ENCODE measurements at places on chromosomes 6 and 20.

- H3K36me3 ChIP-seq: no peaks in the 10 kb centered on the region
- no peak for DNase-seq
- H3K4me3 ChIP-seq: no peak overlapping the region
- no peak overlapping the region for H3K27ac ChIP-seq
- peaks cover 4% of the 10 kb centered on the region for H3K4me1 ChIP-seq
These were observed 104.7 kb upstream of the CEP85L start for GRCh38 chr6:118755941-118756646.

GRCh38 chr6:34673064-34673463 is 23.5 kb downstream of the ILRUN start:
- H3K27me3 ChIP-seq: no peaks in the 10 kb centered on the region
- no peak for DNase-seq
- H3K4me3 ChIP-seq: peak overlapping the region; percentile 82
- peak overlapping the region; percentile 98 for H3K27ac ChIP-seq

DNA sequence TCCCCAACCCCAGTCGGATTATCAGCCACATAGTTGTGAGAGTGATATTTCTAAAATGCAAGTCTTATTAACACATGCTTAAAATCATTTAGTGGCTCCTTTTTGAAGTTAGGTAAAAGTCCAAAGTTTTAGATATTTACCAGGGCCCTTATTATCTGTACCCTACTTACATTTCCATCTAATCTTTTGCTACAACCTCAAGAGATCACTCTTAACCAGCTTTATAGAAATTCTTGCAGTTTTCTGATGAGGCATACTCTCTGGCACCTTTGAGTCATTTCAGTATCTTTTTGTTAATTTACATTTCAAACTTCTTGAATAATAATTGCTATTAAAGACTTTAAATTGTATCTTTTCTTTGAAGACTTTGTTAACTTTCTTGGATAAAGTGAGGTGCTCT is 453.3 kb downstream of the RFPL4B start:
- H3K27ac ChIP-seq: no peak overlapping the region
- no peaks in the 10 kb centered on the region for H3K36me3 ChIP-seq
- H3K27me3 ChIP-seq: no peaks in the 10 kb centered on the region
- no peaks in the 10 kb centered on the region for H3K4me1 ChIP-seq
- no peak for DNase-seq

GRCh38 chr6:11132194-11132888 is 20.8 kb upstream of the ERVFRD-1 start:
- H3K36me3 ChIP-seq: peaks cover 10% of the 10 kb centered on the region
- peaks cover 9% of the 10 kb centered on the region for H3K4me1 ChIP-seq
- no peak overlapping the region for H3K27ac ChIP-seq
- no peaks in the 10 kb centered on the region for H3K27me3 ChIP-seq
- DNase-seq: no peak

- DNase-seq: no peak
- no peak overlapping the region for H3K4me3 ChIP-seq
- H3K27me3 ChIP-seq: peaks cover 31% of the 10 kb centered on the region
- H3K36me3 ChIP-seq: no peaks in the 10 kb centered on the region
- no peaks in the 10 kb centered on the region for H3K4me1 ChIP-seq
These were observed 18.9 kb upstream of the CCM2L start for GRCh38 chr20:31991339-31991705.

DNA sequence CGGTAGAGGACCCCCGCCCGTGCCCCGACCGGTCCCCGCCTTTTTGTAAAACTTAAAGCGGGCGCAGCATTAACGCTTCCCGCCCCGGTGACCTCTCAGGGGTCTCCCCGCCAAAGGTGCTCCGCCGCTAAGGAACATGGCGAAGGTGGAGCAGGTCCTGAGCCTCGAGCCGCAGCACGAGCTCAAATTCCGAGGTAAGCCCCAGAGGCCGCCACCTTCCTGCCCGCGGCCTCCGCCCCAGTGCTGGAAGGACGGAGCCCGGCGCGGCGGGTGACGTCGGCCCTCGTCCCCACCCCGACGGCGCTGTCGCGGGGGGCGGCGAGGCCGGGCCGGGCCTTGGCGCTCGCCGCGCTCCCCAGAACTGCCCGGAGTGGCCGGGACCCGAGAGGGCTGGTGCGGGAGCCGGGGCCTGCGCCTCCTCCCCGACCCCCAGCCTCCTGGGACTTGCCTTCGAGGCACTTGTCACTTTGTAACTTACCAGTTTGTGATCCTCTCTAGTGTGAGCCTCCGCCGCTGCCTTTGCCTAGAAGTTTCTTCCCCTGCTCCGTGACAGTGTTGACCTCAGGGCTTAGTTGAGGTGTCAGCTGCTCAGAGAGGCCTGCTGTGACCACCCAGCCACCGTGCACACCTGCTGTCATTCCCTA is 417 bp downstream of the VAPB start:
- DNase-seq: no peak
- H3K4me3 ChIP-seq: peak overlapping the region; percentile 94
- H3K36me3 ChIP-seq: peaks cover 30% of the 10 kb centered on the region
- H3K4me1 ChIP-seq: peaks cover 37% of the 10 kb centered on the region
- H3K27ac ChIP-seq: peak overlapping the region; percentile 98

DNA sequence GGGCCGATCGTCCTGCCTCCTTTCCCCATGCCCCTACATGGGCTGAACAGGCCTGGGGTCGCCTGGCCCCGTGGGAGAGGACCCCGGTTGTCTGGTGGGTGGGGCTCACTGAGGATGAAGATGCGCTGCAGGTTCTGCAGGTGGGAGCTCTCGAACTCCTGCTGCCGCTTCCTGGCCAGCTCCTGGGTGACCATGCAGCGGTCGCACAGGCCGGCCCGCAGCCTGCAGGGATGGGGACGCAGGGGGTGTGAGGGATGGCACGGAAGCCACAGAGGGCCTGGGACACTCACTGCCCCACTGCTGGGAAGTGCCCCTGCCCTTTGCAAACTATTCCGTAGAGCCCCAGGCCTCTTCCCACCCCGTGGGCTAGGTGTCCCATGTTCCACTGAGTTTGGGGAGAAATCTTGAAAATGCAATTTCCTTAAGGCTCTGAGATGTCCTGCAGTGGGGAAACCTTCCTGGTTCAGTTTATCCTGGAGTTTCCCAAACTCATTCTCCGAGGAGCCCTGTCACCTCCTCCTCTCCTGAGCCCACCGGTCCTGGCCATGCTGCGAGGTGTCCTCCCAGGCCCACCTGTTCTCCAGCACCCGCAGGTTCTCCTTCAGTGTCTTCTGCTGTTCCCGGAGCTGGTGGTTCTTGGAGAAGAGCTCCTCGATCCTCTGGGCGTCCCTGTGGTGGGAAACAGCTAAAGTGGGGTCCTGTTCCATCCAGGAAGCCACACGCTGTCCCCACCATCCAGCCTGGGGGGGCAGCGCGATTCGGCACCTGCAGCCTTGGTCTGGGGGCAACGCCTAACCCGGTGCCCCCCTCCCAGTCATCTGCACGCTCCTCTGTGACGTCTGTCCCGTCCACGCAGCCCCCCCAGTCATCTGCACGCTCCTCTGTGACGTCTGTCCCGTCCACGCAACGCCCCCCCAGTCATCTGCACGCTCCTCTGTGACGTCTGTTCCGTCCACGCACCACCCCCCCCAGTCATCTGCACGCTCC is 9.9 kb upstream of the CABLES2 start:
- H3K4me1 ChIP-seq: no peaks in the 10 kb centered on the region
- no peak for DNase-seq

- H3K27me3 ChIP-seq: no peaks in the 10 kb centered on the region
- H3K4me3 ChIP-seq: no peak overlapping the region
- H3K27ac ChIP-seq: no peak overlapping the region
These were observed 481.2 kb downstream of the HAO1 start for GRCh38 chr20:7459083-7459482.

DNA sequence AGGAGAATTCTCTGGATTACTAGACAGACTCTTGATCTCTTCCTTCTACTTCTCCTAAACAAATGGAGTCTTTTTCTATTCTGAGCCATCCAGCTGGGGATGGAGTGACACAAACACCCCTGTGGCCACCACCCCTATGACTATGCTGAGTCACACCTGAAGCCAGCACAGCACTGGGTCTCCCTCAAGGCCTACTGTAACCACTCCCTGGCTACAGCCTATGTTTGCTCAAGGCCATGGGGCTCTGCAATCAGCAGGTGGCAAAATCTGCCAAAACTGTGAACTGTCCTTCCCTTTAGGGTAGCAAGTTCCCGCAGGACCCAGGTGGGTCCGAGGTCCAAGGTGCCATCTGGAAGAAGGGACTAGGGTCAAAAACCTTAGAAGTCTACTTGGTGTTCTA is 132.3 kb downstream of the TINAG start:
- no peak overlapping the region for H3K4me3 ChIP-seq
- H3K36me3 ChIP-seq: no peaks in the 10 kb centered on the region
- no peaks in the 10 kb centered on the region for H3K27me3 ChIP-seq
- DNase-seq: no peak

DNA sequence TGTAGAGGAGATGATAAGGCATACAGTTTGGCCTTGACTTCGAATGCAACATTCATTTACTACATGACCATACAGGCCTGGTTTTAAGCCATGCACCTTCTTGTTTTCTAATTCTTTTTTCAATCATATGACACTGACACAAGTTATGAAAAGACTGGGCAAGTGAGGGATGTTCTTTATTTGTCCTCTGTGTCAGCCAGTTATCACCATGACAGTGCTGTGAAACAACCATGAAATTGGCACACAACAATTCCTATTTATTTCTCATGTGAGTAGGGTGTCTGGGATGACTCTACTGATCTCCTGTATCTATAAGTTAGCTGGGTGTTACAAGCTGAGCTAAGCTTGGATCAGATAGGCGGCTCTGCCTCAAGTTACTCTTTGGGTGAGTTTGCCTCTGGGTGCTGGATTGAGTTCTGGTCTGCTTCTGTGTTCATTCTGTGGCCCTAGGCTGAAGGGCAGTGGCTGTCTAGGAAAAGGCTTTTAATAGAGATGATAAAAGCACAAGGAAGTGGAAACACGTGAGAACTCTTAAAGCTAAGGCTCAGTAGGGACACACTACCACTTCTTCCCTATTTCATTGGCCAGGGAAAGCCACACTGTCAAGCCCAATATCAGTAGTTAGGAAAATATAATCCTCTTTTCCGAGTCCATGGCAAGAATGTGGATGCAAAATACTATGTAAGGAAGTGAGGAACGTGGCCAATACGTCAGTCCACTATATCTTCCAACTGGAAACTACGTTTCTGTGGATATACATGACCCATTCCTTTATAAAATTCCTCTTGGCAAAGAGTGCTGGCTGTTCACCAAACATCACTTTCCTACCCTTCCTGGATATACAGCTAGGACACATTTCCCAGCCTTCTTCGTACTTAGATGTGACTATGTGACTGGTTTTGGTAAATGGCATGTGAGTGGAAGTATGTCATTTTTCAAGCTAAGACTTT is 126.2 kb upstream of the RNF24 start:
- DNase-seq: no peak
- H3K27me3 ChIP-seq: no peaks in the 10 kb centered on the region
- H3K4me1 ChIP-seq: no peaks in the 10 kb centered on the region

GRCh38 chr6:327538-328116 is 35.3 kb downstream of the DUSP22 start:
- H3K36me3 ChIP-seq: peaks cover 11% of the 10 kb centered on the region
- peak overlapping the region; percentile 50 for H3K27ac ChIP-seq
- H3K4me3 ChIP-seq: peak overlapping the region; percentile 28
- no peak for DNase-seq
- no peaks in the 10 kb centered on the region for H3K4me1 ChIP-seq
- H3K27me3 ChIP-seq: no peaks in the 10 kb centered on the region

DNA sequence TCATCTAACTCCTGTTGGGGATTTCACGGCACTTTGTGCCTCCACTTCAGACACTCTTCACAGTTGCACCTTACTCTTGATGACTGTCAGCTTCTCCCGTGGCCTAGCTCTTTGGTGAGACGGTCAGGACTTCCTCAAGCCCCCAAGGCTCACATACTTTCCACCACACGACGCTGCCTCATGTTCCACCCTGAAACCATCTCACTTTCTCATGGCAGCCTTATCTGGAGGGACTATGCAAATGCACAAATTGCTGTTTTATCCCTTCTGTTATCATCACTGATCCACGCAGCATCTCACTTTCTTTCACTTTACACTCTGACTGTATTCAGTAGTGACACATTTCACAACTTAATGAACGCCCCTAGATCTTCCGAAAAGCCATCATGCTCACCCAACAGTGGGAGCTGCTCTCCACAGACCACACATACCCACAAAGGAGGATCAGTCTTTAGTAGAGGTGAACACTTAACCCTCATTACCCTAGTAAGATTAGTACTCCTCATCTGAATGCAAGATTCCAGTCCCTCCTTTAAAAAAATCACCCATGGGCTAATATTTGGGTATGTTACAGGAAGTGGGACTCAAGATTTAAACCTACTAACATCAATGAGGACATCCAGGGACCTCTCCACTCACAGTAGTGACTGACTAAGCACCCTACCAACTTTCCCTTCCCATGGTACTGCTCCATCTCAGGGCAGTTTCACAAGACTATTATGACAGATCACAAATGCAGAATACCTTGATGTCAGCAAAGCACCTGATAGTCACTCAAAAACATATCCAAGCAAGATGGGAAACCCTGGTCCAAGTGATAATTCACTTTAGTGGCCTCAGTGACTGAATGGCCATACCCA is 35.4 kb downstream of the FYN start:
- peaks cover 44% of the 10 kb centered on the region for H3K36me3 ChIP-seq
- peaks cover 65% of the 10 kb centered on the region for H3K4me1 ChIP-seq
- no peaks in the 10 kb centered on the region for H3K27me3 ChIP-seq
- H3K4me3 ChIP-seq: peak overlapping the region; percentile 79

- no peak for DNase-seq
- no peaks in the 10 kb centered on the region for H3K36me3 ChIP-seq
- peaks cover 7% of the 10 kb centered on the region for H3K27me3 ChIP-seq
- no peak overlapping the region for H3K4me3 ChIP-seq
- no peaks in the 10 kb centered on the region for H3K4me1 ChIP-seq
These were observed 32.1 kb downstream of the FNDC1 start for GRCh38 chr6:159201336-159201735.

GRCh38 chr6:88377976-88378568 is 211.9 kb upstream of the CNR1 start:
- no peaks in the 10 kb centered on the region for H3K4me1 ChIP-seq
- DNase-seq: no peak
- H3K36me3 ChIP-seq: no peaks in the 10 kb centered on the region
- no peak overlapping the region for H3K4me3 ChIP-seq

DNA sequence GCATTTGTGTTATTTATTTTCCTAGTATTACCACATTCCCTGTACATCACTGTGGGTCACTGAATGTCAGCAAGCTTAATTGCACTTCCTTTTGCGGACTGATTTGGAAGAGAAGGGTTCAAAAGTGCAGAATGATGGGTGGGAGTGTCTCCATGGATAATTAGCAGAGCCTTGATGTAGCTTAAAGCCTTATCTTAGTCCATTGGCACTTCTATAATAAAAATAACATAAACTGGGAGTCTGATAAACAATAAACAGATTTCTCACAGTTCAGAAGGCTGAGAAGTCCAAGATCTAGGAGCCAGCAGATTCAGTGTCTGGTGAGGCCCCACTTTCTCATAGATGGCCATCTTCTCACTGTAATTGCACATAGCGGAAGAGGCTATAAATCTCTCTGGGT is 501.1 kb upstream of the POU3F2 start:
- H3K4me3 ChIP-seq: no peak overlapping the region
- no peaks in the 10 kb centered on the region for H3K36me3 ChIP-seq
- no peak for DNase-seq
- H3K4me1 ChIP-seq: no peaks in the 10 kb centered on the region

- H3K36me3 ChIP-seq: no peaks in the 10 kb centered on the region
- no peak overlapping the region for H3K4me3 ChIP-seq
- peaks cover 10% of the 10 kb centered on the region for H3K27me3 ChIP-seq
- H3K4me1 ChIP-seq: no peaks in the 10 kb centered on the region
These were observed 13.3 kb downstream of the GRM4 start for GRCh38 chr6:34132486-34133185.

GRCh38 chr6:144155529-144155928 is 5.2 kb downstream of the STX11 start:
- H3K27me3 ChIP-seq: no peaks in the 10 kb centered on the region
- no peak for DNase-seq
- peaks cover 49% of the 10 kb centered on the region for H3K36me3 ChIP-seq

GRCh38 chr6:132495604-132496079 is 17.3 kb downstream of the STX7 start:
- peaks cover 41% of the 10 kb centered on the region for H3K4me1 ChIP-seq
- no peak for DNase-seq
- peaks cover 38% of the 10 kb centered on the region for H3K36me3 ChIP-seq
- H3K27ac ChIP-seq: peak overlapping the region; percentile 42

Data from T-helper 2 cell treated with Interferon-gamma antibody and Interleukin-4, amounts not matched to agents 5 μg/mL and 100 μg/mL, for 36 hours (primary cell).